Astrocyte (in vitro differentiated cells and primary cell): ENCODE measurements at places on chromosomes 2 and 18. TPM values are rescaled to one million over a fixed set of nuclear protein-coding genes. Genes with fewer than 3 reads are reported as not detected.

GRCh38 chr2:48249025-48249424 lies 280.9 kb upstream of the STON1 start:
- DNase-seq: peak; percentile 68

DNA sequence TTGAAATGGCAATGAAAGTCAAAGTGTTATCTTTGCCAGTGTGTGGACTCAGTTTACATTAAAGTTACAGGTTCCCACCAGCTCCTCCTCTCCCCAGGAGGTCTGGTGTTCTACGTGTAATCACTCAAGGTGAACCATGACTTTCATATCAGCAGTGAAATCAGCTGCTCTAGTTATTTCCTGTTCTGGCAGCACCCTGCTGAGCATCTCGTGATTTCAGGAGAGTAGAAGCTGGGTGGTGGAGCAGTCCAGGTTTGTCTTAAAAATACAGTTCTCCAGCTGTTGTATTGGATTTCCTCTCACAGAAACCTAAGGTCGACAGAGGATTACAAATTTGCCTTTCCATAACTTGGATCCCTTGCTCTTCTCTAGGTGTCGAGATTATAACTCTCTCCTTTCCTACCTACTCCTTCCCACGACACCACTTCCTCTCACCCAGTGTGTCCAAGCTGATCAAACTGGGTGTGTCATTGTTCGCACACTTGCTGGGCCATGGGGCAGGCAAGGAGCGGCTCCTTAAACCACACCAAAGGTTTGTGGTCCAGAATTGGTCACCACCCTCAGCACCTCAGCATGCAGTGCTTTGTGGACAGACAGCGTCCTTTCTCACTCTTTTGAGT lies 13.0 kb upstream of the ARHGAP25 start:
- peak; percentile 6 for DNase-seq

DNA sequence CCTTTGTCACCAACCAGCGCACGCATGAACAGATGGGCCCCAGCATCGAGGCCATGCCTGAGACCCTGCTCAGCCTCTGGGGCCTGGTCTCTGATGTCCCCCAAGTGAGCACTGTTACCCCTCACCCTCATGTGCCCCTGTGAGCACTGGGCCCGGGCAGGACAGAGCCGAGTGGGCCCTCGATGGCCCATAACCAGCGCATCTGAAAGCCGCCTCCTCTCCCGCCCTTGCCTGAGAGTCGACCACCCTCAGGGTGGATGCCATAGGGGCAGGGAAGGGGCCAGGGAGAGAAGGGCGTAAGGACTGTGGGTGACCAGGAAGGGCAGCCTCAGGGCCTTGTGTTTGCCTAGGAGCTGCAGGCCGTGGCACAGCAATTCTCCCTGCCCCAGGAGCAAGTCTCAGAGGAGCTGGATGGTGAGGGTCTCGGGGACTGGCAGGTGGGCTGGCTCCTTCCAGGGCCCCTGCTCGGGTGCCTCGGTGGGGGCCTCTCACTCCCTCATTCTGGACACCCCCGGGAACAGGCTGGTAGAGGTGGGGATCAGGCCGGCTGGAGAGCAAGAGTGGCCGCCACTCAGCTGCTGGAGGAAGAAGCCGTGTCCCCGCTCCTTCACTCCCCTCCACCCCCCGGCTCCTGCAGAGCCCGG lies 2.1 kb downstream of the PROM2 start:
- DNase-seq: no peak

- no peak for DNase-seq
Measured at GRCh38 chr2:234967870-234968208, 16.0 kb downstream of the SH3BP4 start.

- DNase-seq: peak; percentile 82
Measured at GRCh38 chr2:151774506-151774905, 40.2 kb upstream of the NEB start.

DNA sequence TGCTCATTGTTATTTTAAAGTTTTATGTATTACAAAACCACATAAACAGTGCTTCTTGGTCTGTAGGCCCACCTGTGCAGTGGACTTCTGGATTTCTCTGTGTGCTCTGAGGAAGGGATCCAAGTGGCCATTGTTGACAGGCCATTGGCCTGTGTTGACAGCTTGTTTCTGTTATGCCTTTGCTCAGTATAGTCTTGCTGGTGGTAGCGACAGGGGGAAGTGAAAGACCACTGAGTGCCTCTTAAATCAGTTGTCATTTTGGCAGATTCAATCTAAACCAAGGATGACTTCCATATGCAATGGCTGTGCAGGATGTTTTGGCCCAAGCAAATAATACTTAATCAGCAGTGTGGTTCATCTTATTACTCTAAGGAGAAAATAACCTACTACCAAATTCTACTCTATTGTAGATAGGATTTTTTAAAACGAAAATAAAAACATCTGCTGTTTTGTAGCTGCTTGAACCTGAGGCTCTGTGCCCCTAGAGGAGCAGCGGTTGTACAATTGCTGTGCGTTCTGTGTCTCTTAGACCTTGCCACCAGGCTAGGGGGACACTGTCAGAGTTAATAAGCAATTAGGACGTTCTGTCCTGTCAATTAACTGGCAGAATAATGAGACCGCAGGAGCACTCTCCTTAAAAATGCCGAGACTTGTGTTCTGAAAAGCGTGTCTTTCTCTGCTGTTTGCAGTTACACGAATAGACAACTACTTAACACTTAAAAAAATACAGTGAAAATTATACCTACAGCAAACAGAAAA lies 108.2 kb downstream of the RHBDD1 start:
- DNase-seq: no peak

DNA sequence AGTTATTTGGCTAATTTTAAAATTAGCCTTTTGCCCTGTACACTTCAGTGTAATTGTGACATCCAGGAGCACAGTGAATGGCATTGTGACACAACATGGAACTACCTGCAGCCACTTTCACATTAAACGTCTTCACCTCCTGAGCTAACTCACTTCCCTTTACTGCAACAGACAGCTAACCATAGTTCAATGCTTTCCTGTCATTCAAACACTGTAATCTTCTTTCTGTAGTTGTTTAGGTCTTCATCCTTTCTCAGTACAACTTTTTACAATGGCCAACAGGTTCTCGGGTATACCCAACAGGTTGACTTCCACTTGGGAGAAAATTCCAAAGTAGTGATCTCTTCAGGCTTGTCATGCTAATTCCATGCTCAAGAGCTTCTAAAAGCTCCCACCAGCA lies 8.6 kb upstream of the AGPS start:
- DNase-seq: no peak

GRCh38 chr2:217497843-217498377 lies 504.9 kb downstream of the TNS1 start:
- no peak for DNase-seq

DNA sequence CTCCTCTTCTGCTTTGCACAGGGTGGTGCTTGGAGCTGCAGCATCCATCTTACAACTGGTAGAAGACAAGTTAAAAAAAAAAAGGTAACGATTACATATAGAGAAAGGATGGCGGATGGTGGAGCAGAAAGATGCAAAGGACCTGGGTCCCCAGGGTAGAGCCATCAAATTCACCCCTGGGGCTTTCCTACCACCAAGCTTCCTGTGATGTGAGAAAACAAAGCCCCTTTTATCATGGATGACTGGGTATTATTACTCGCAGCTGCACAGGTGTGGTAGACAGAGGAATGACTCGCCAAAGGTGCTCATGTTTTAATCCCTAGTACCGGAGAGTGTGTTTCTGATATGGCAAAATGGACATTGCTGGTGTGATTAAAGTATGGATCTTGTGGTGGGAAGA lies 1.3 kb upstream of the ACOXL start:
- DNase-seq: no peak

DNA sequence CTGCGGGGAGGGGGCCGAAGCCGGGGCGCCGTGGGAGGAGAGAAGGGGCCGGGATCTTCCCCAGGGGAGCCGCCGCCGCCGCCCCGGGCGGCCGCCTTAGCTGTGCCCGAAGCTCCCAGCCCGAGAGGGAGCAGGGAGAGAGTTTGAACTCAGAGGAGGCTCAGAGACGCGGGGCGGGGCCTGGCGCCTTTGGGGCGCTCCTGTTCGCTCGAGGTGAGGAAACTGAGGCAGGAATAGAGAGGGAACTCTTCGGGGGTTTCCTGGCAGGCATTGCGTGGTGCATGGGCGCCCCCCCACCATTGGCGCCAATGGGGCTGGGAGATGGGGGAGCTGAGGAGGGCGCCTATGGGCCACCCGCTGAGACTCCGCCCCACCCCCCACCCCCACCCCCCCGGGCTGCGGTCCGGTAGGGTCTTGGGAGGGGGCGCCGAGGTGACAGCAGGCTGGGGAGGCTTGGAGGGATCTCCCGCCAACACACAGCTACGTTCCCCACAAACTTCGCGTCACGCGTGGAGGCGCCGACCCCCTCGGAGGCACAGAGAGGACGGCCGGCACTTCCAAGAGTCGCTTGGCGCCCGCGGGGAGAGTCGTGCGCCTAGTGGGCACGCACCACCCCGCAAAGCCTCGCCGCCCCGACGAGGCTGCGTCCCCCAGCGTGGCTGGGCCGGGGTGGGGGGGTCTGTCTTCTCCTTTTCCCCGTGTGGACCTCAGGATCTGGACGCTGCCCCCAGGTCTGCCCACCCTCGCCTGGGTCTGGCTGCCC lies 680 bp downstream of the CTDSP1 start:
- no peak for DNase-seq

DNA sequence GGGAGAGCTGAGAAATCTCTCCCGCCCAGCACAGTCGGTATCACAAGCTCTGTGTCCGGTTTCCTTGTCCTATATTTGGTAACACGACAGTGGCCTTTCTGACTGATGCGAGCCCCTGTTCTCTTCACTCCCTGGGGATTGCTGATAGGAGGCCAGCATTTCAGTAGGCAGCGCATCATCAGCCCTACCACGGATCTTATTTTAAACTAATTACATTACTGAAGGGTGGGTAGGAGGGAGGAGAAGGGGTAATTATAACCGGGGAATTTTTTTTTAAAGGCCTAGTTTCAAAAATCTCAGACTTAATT lies 125.6 kb upstream of the LGALSL start:
- no peak for DNase-seq

DNA sequence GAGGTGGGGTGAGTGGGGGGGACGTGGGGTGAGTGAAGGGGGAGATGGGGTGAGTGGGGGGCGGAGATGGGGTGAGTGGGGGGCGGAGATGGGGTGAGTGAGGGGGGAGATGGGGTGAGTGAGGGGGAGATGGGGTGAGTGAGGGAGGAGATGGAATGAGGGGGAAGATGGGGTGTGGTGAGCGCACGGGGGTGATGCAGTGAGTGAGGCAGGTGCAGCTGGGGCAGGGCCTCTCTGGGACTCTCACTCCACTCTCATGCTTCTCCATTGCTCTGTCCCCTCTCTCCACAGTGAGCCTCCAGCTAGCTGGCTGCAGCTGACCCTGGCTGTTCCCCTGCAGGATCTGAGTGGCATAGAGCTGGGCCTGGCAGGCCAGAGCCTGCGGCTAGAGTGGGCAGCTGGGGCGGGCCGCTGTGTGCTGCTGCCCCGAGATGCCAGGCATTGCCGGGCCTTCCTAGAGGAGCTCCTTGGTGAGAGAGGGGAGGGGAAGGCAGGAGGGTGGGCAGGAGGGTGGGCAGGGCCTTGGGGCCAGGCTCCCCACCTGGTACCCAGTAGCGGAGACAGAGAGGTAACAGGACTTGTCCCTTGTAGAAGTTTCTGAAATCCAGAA lies 13.9 kb upstream of the SLC4A3 start:
- DNase-seq: no peak

Gene NT5DC4
- not detected in 2 replicates for total RNA-seq

Gene GLS
- total RNA-seq: 189 and 194 TPM in 2 replicates

Gene LRRTM4
- total RNA-seq: 0.59 and 0.89 TPM in 2 replicates
